ENCODE measurements at places on chromosomes 7 and 10.

DNA sequence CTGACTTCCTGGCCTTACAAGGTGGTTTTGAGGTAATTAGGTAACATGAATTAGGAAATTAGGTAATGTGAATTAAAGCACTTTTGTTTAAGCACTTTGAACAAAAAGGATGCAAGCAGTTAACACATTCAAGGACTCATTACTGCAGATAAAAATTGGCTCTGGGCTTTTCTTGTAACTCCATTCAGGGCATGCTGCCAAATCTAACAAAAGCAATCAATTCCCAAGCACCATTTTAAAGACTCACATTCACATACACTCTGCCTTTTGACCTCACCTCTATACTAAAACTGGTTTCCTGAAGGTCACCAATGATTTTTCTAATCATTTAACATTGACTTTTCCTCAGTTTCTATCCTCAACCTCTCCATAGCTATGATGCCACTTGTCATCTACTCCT lies 251.2 kb upstream of the RHOBTB1 start:
- no peak for DNase-seq

DNA sequence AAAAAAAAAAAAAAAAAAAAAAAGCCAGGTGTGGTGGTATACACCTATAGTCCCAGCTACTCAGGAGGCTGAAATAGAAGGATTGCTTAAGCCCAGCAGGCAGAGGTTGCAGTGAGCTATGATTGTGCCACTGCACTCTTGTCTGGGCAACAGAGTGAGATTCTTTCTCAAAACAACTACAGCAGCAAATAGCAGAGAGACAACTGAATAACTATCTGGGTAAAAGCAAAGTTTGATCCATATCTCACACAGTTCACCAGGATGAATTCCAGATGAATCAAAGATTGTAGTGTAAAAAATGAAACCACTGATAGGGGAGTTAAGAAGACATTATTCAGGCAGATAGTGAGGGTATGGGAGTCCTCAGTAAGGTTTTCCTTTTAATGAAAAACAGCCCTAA lies 11.4 kb upstream of the NUB1 start:
- DNase-seq = no peak

- DNase-seq = no peak
These were observed 2.1 kb downstream of the CLDN15 start for GRCh38 chr7:101235522-101235921.

- no peak for DNase-seq
These were observed 106.8 kb downstream of the UBE2H start for GRCh38 chr7:129845972-129846327.

- peak; percentile 24 for DNase-seq
These were observed 930 bp downstream of the GIMAP6 start for GRCh38 chr7:150631084-150631826.

GRCh38 chr7:135012229-135012628 lies 25.9 kb downstream of the AGBL3 start:
- DNase-seq = no peak

DNA sequence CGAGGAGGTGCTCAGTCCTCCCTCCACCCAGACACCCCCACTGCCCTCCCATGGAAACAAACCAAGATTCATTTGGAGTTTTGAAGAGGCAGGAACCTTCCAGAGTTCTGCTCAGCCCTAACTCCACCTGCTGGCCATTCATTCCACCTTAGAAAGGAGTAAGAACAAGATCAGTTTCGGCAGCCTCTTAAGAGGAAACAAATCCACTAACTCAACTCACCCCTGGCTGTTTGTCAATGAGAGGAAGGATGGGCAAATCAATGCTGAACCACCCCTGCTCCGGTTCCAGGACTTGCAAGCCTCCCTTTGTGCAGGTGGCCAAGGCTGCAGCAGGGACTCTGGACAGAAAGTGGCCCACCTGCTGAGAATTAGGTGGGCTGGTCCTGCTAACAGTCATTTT lies 26.2 kb downstream of the CCDC3 start:
- no peak for DNase-seq

DNA sequence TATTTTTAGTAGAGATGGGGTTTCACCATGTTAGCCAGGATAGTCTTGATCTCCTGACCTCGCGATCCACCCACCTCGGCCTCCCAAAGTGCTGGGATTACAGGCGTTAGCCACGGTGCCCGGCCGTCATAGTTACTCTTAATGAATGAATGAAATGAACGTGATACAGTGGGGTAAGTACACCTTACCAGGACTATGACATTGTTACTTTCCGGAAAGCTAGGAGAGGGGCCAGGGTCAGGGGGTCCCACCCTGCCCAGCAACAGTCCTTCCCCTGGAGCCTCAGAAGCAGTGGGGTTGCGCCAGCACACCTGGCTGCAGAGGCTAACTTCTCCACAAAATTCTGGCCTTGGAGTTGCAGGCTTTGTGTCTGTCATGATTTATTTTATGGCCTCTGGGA lies 21.4 kb downstream of the VSTM4 start:
- no peak for DNase-seq

GRCh38 chr7:7746458-7746857 lies 28.1 kb upstream of the RPA3 start:
- DNase-seq = no peak

GRCh38 chr10:133279326-133280226 lies 2.9 kb upstream of the ADAM8 start:
- no peak for DNase-seq

DNA sequence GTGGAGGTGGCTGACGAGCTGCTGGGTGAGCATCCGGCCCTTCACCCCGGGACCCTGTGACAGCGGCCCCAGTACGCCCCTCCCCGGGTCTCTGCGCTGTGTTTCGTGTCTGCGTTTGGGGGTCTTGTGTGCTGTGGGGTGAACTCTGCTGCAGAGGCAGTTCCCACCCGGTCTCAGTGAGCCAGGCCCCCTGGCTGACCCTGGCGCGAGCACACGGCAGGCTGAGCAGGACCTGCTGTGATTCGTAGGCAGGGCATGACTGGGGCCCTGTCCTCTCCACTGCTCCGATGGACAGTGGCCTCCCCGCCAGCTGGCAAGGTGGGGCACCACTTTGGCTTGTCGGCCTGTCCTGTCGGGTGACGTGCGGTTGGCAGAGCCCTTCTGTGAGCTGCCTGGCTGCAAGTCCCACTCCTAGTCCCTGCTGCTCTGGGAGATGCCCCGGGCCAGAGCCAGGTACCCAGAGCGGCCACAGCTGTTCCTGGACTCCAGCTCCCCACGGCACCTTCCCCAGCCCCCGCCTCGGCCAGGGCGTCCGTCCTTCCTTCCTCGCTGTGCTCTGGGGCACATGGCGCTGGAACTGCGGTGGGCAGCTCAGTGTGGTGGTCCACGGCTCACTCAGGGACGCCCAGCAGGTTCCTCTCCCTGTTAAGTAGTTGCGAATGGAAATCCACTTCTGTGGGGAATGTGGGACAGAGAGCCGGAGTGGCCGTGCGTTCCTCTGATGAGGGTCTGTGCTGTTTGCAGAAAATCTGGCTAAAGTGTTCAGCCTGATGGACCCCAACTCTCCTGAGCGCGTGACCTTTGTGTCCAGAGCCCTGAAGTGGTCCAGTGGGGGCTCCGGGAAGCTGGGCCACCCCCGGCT lies 10.5 kb downstream of the GET4 start:
- no peak for DNase-seq

- DNase-seq = peak; percentile 65
These were observed at the start of gene FUOM for GRCh38 chr10:133357285-133358161. TSS of gene FUOM (minus strand) at chr10:133358019. CDS start at chr10:133358007, 12 bp downstream.

GRCh38 chr10:8323428-8324054 lies 269.1 kb downstream of the GATA3 start:
- DNase-seq = no peak

DNA sequence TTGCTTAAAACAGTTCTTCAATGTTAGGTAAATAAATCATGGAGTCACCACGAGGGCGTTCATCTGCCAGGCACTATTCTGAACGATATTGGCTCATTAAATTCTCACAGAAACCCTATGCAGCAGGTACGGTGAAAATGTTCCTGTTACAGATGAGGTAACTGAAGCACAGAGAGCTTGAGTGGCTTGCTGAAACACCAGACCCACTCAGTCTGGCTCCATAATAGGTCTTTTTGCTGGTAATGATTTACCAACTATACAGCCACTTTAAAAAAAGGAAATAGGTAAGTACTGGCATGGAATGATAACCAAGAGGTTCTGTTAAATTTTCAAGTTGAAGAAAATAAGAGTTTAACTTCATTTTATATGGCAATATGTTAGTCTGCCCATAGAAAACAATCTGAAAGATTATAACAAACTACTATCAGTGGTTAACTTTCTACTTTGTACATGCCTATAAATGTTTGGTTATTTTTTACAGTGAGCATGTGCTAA lies 1.3 kb upstream of the TM9SF3 start:
- DNase-seq = no peak

DNA sequence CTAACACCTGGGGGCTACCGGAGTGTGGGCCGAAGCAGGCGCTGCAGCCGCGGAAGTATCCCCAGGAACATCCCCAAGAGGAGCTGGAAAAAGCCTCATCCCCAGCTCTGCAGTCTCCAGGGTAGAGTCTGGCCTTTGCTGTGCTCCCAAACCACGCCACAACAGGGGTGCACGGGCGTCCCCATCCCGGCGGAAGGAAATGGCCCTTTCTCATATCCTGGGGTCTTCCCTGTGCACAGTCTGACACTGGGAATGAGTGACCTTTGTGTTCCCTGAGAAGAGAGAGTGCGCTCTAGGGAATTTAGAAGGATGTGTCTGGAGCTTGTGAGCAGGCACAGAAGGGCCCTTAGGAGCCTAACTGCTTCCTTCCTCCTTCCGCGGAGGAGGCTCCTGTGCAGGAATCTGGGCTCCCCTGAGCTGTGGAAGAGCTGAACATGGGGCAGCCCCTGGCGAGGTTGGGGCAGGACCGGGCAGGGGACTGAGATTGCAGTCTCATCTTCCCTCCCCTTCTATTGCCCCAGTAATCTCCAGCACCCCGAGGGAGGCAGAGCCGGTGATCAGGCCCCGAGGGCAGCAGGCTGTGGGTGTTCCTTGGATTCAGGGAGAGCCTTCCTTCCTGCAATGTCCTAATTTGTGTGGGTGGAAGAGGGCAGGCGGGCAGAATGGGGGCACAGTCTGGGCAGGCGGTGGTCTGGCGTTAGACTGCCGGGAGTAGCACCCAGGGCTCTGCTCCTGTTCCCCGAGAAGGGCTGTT lies 1.3 kb downstream of the REPIN1 start:
- DNase-seq = no peak

DNA sequence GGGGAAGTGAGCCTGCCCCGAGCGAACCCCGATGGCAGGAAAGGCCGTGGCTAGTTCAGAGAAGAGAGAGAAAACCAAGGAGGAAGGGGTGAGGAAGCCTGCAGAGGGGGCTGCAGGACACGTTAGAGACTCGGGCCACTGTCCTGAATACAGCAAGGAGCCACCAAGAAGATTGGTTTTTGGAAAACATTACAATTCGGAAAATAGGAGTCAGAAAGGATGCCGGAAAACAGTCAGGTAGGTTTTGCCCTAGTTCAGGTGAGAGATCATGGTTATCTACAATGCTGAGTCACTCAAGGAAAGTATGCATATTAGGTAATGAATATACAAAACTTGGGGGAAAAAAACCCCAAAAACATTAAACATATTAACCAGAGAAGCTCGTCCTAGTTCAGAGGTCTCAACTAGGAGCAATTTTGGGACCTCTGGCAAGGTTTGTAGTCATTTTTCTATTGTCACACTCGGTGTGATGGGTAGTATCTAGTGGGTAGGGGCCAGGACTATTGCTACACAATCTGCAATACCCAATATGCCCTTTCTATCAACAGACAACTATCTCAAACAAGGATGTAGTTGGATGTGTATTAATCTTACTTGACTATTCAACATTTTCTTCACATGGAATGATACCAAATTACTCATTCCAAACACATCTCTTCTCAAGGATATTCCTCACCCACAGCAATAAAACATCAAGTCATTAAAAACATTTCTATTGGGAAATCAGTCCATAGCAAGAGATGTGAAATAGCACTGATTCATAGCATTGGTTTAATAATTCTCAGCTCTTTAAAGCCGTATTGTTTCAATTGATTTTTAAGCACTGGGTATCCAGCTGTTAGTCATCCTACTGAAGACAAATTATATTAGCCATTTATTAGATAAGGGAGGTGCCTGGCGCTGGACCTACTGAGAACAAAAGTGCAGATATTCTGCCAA lies 74.4 kb upstream of the RSU1 start:
- DNase-seq = peak; percentile 7

- DNase-seq = no peak
These were observed 361.1 kb upstream of the SHH start for GRCh38 chr7:156173346-156173745.

- DNase-seq = no peak
These were observed 224.8 kb upstream of the KLF14 start for GRCh38 chr7:130958846-130959245.

GRCh38 chr10:107230887-107231286 lies 66.4 kb upstream of the SORCS1 start:
- DNase-seq = no peak

DNA sequence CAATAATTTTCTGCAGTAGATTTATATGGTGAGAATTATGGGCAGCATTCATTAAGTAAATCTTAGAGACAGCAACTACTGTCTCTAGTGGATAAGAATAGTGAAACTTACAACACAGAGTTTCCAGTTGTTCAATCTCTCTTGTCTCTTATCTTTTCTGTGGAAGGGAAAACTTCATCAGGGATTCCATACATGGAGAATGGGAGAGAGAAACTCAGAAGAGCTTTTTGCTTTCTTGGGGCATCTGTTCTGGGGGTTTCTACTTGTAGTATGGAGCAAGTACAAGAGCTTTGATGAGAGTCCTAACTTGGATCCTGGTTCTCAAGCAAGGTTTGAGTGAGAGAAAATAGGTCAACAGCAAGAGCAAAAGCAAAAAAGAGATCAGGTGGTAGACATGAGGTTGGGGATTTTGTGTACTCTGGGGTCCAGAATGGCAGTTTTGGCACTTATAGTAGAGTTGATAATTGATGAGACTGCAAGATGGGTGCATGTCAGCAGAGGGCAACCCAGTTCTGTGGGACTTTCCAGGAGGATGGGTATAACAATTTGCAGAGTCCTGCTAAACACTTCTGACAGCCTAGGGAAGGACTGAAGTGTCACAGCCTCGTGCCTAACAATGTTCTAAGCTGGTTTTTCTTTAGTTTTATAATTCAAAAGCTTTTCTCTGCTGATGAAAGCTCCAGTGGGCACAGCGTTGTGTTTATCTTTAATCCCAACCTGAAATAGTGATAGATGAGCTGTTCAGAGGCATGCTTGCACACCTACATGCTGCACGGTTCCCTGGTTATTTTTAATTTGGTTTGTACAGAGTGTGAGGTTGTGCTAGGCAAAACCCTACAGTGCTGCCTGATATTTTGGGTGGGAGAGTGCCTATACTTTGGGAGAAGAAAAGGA lies 32.0 kb upstream of the STRIP2 start:
- DNase-seq = no peak

GRCh38 chr10:56028298-56029132 lies 332.5 kb downstream of the ZWINT start:
- DNase-seq = no peak
